ENCODE measurements at places on chromosomes 7 and 10.

GRCh38 chr7:16817536-16817935 is 12.7 kb upstream of the AGR2 start:
- DNase-seq = no peak

- DNase-seq = no peak
Observed at GRCh38 chr10:94680544-94680943, 3.0 kb upstream of the CYP2C18 start.

GRCh38 chr10:126939706-126940105 is 34.5 kb downstream of the DOCK1 start:
- DNase-seq = no peak

DNA sequence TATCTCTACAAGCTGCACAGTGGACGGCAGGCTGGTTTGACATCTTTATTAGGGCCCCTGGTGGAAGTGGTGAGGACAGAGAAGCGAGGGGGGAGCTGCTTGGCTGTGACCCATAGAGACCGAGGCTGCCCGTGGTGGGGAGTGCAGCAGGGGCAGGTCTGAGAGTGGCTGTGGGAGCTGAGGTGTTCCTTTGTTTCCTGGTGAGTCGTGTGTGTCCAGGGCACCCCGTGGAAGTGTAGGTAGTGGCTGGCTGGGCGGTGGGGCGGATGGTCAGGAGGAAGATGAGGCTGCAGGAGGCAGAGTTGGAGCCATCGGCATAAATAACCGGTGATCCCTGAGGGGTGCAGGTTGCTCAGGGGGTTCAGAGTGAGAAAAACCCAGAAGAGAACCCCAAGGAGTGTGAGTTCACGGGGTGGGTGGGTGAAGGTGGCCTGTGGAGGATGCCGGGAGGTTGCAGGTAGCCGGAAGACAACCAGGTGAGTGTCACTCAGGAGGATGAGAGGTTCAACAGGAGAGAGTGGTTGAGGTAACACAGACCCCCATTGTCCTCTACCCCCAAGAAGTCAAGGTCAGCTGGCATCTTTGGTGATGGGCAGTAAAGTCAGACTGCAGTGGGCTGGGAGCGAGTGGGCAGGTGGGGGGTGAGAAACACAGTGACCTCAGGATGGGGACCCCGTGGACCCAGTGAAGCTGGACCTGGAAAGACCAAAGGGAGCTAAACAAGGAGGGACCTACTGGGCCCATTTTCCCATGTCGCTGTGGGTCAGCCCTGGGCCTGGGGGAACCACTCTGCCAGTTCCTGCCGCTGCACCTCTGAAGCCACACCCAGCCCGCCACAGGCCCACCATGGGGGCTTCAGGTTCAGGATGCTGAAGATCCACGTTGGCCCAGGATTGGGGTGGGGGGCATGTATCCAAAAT is 7.8 kb downstream of the ATP6V0E2 start:
- no peak for DNase-seq

GRCh38 chr7:142097571-142097970 is 13.9 kb upstream of the MGAM2 start:
- no peak for DNase-seq

- DNase-seq = no peak
Observed at GRCh38 chr10:122168598-122169394, 102.3 kb upstream of the BTBD16 start.

GRCh38 chr10:116737627-116738327 is 4.6 kb downstream of the HSPA12A start:
- DNase-seq = no peak

- no peak for DNase-seq
Observed at GRCh38 chr7:18315241-18315640, 180.3 kb upstream of the HDAC9 start.

- no peak for DNase-seq
Observed at GRCh38 chr10:91096274-91096673, 124.2 kb upstream of the PCGF5 start.

GRCh38 chr7:135430626-135431025 is 79.3 kb downstream of the CNOT4 start:
- no peak for DNase-seq

GRCh38 chr7:149721084-149721601 is 52.2 kb downstream of the ZNF467 start:
- DNase-seq = no peak

GRCh38 chr7:23117841-23118240 is 12.3 kb downstream of the KLHL7 start:
- DNase-seq = no peak

- DNase-seq = no peak
Observed at GRCh38 chr10:14102056-14102455, 228.7 kb downstream of the FRMD4A start.

- no peak for DNase-seq
Observed at GRCh38 chr10:121961456-121961855, 13.6 kb downstream of the NSMCE4A start.

DNA sequence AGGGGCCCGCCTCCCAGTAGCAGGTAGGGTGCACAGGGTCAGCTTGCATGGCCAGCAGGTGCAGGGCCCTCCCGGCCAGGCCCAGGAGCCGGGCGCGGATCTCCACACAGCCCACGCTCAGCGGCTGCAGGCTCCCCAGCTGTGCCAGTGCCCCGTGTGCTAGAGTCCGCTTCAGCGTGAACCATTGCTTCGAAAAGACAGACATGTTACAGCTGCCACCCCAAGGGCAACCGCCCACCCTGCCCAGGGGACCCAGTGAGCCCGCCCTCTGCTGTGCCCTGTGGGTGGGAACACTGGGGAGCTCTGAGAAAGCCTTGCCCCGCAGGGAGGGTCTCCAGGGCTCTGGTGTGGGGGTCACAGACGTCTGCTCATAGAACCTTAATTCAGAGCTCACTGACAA is 64.3 kb upstream of the NKX6-2 start:
- DNase-seq = no peak

DNA sequence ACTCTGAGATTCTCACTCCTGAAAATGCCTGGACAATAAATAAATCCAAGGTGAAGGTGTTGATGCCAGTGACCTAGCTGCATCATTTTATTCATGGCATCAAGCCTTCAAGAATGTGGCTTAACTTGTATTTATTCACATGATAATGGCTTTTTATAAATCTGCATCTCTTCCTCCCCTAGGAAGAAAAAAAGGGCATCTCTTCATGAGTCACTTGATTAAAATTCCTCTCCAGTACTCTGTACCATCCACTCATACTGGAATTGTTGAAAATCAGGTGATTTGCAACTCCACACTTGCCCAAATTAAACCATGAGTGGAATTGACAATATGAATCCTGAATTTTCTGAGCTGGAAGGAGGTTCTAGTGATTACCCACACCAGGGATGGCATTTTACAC is 30.2 kb downstream of the PTPRE start:
- no peak for DNase-seq

GRCh38 chr10:28875549-28876081 is 198.3 kb downstream of the BAMBI start:
- DNase-seq = no peak

GRCh38 chr10:23439961-23440889 is 1.4 kb downstream of the OTUD1 start:
- no peak for DNase-seq

DNA sequence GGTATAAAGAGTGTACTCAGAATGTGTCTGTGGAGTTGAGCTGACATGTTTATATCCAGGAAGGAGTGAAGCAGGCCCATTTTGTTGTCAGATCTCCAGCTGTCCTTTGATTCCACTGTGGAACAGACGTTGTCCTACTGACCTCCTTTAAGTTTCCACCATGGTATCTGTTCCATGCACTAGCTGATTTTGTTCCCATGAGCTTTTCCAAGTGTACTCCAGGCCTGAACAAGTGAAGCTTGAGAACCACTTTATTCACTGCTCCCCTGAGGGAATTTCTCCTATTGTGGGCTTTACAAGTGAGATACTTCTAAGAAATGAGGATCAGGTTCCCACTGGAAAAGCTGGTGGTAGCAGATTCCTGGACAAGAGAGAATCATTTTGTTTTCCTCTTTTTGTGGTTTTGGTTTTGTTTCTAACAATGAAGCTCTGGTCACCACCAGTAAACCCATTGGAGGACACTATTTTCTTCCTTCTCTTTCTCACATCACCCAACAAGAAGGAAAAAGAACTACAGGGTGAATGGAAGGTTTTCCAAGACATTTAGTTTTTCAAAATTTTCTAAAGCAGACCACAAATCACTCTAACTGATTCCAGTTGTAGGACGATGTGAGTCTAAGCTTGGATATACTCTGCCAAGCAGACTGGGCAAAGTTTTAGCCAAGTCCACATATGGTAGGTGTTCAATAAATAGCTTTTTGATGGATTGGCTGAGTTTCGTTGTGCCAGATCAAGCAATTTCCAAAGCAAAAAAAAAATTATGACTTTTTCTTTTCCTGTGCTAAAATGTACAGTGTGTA is 144.2 kb downstream of the JCAD start:
- DNase-seq = no peak

- no peak for DNase-seq
Observed at GRCh38 chr7:108245523-108246226, 115.5 kb upstream of the LAMB4 start.

DNA sequence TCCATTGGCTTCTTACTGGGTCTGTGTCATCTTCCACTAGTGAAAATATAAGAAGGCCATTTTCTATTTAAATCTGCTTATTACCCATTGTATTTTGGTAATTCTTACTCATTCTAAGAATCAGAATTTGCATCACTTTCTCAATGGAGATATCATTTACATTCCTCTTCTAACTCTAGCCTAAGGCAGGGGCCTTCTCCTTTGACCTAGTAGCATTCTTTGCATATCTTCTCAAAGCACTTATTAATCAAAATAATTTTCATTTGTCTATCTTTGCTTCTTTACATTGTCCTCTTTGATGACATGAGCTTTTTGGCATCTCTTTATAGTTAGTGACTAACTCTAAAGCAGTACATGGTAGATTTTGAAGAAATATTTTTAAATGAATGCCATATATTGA is 400.9 kb upstream of the SEMA3D start:
- no peak for DNase-seq

GRCh38 chr7:53437336-53437735 is 401.9 kb downstream of the POM121L12 start:
- no peak for DNase-seq

DNA sequence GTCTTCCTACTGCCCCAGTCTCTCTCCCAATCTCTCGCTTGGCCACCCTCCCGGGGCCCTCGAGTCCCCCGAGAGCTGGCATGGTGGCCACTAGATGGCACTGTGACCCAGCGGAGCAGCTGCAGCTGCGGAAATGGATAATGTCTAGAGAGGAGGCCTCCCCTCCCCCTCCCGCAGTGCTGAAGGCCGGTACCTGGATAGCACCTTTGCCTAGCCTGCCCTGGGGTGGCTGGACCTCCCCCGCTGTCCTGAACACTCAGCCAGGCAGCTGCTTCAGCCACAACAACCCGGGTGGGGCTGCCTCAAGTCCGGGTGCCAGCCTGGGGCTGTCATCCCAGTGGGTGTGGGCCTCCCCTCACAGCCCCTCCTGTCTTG is 65.2 kb downstream of the GOLGA7B start:
- DNase-seq = peak; percentile 7

GRCh38 chr7:138902161-138902560 is 79.0 kb downstream of the KIAA1549 start:
- DNase-seq = no peak

DNA sequence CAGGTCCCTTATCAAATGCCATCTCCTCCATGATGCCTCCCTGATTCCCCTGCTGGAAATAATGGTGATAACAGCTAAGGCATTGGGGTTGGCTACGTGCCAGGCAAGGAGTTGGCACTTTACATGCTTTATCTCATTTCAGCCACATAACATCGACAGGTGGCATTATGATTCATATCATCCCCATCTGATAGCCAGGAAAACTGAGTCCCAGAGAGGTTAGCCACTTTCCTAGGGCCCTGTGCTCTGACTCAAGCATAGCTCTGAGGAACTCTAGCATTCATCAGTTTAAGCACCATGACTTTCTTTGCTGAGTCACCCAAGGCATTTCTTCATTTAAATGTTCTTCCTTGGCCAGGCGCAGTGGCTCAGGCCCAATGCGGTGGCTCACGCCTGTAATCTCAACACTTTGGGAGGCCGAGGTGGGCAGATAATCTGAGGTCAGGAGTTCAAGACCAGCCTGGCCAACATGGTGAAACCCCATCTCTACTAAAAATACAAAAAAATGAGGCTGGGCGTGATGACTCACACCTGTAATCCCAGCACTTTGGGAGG is 6.6 kb downstream of the LEP start:
- no peak for DNase-seq

- DNase-seq = no peak
Observed at GRCh38 chr7:27347276-27347640, 104.7 kb downstream of the EVX1 start.

DNA sequence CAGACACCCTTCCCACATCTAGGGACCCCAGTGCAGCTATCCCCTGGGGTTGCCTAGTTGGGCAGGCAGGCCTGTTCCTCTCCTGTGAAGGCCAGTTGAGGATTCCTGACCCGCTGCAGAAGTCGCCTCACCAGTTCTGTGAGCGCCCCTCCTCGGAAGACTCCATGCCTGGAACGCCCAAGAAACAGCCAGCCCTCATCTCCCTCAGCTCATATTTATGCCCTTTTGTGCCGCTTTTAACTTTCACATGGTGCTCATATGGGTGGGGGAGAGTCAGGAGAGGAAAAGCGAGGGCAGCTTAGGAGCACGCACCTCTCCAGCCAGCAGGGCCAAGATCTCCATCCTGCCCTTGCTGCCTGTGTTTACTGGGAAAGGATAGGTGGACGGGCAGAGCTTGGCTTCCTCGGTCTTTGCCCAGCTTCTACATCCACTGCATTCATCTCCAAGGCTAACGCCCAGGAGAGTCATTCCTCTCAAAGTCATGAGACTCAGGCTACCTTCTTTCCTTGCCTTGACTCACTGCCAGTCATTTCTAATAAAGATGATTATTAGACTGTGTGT is 286.6 kb downstream of the USP6NL start:
- DNase-seq = no peak

GRCh38 chr10:120386896-120387295 is 70.1 kb upstream of the PLPP4 start:
- no peak for DNase-seq
